ENCODE measurements at places on chromosomes 12 and 14.

DNA sequence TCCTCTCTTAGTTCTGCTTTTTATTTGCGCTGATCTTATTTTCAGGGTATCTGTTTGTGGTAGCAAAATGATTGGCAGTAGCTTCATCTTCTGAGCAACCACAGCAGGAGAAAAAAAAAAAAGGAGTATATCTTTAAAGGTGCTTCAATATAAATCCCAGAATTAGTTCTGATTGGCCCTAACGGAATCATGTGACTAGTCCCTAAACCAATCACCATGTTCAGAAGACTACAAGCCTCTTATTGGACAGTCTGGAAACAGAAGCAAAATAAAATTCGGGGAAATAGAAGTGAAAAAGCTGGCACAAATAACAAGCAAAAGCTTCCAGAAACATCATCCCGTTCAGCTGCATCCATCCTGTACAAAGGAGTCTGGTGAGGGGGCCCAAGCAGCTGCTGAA, 49.9 kb upstream of the PTPRO start:
- no peak for DNase-seq

DNA sequence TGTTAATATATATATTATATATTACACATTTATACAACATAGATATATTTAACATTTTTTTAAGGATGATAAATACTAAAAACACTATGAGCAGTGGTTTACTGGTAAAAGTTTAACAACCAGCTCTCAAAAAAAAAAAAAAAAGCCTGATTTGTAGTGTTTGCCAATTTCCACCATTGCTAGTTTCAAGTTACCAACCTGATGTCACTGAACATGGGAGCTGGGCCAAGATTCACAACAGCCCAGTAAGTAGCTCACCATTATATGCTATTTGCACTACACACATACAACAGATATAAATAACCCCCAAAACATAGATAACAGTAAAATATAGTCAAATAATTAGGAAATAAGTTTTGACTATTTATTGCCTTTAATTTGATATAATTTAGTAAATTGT, 28.9 kb upstream of the TMX1 start:
- no peak for DNase-seq

GRCh38 chr12:91009319-91009950, 4.7 kb upstream of the EPYC start:
- DNase-seq = no peak

- DNase-seq = no peak
Measured at GRCh38 chr14:23327947-23328744, 6.9 kb downstream of the PABPN1 start.

- DNase-seq = no peak
Measured at GRCh38 chr14:68210729-68211299, 391.2 kb downstream of the RAD51B start.

- DNase-seq = no peak
Measured at GRCh38 chr12:130975116-130975515, 21.4 kb downstream of the ADGRD1 start.

DNA sequence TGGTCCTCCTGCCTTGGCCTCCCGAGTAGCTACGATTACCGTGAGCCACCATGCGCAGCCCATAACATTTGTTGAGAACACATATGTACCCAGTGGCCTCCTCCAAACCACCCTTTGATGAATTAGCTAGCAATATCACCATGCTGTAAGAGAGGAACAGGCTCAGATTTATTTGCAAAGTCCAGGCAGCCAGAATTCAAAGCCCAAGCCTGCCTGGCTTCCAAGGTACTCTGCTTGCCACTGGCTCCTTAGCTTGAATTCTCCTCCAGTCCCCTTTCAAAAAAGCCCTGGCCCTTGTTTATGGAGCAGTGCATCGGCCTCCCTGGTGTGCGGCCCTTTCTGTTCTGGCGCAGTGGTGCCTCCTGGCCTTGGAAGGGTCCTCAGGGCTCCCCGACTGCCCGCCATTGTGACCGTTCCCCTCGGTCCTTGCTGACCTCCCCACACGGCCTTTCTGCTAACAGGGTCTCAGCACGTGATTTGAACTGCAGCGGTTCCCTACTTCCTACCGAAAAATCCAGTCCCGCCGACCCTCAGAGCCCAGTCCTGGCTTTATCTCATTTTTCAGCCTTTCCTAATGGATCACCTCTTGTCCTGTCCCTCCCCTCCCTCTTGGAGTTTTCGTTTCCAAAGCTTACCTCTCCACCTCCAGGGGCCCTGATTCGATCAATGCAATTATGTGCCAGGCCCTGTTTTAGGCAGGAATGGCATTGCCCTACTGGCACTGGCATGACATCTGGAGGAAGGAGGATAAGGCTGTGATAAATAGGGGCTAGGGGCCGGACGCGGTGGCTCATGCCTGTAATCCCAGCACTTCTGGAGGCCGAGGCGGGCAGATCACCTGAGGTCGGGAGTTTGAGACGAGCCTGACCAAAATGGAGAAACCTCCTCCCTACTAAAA, 22.0 kb downstream of the SLC25A29 start:
- no peak for DNase-seq

Data from cortex of kidney (tissue), 1 donor.